ENCODE measurements at places on chromosomes 6 and 20.
A peak's percentile ranks its signal among the peaks of the same experiment; 100 is the strongest.

DNA sequence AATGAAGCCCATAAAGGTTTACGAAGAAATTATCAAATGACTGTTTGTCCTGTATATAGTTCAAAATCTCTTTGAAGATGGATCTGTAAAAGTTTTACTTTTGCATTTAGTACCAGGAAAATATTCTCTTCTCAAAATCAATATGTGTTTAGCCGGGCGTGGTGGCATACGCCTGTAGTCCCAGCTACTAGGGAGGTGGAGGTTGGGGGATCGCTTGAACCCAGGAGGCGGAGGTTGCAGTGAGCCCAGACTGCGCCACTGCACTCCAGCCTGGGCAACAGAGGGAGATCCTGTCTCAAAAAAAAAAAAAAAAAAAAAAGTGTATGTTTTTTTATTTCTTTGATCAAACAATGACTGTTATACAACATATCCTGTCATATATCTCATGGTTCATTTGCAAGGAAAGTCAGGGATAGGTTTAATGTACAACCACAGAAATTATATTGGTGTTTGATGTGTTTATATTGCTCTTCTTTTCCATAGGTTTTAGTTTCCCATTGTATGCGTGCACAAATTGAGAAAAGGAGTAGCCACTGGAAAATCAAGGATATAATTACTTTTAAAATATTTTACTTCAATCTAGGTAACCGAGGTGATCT, 40.1 kb downstream of the SOX4 start:
- DNase-seq, result no peak

DNA sequence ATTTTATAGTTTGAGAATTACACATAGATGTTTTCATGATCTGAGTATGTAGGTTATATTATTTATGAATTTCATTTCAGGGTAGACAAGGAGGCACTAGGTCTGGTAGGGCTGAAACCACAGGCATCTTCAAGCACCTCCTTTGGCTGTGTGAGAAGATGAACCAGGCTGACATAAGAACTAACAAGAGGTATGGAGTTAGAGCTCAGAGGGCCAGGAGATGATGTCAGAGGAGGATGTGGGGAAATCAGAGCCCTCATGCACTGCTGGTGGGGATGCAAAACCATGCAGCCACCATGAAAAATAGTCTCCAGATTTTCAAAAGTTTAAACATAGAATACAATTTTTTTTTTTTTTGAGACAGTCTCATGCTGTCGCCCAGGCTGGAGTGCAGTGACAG, 13.6 kb upstream of the RIPOR3 start:
- DNase-seq, result no peak

GRCh38 chr6:7108964-7109836, 1.4 kb downstream of the RREB1 start:
- DNase-seq, result peak; percentile 6

- DNase-seq, result no peak
Measured at GRCh38 chr6:11397622-11398450, 139.7 kb upstream of the TMEM170B start.

DNA sequence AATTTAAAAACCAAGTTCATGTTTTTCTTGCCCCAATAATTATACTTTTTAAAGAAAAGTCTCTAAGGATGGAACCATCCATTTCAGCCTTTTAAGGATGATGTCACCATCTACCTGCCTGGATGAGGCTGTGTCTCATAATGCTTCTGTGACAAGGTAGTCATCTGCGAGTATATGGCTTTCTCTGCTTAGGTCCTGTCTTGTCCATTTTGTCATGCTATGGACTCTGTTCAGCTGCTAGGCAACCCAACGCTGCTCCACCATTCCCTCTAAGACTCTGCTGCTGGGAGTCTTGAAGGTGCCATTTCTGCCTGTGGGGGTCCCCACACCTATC, 459.8 kb upstream of the RUNX2 start:
- DNase-seq, result no peak

GRCh38 chr20:24469894-24470745, 691 bp downstream of the SYNDIG1 start:
- DNase-seq, result no peak

DNA sequence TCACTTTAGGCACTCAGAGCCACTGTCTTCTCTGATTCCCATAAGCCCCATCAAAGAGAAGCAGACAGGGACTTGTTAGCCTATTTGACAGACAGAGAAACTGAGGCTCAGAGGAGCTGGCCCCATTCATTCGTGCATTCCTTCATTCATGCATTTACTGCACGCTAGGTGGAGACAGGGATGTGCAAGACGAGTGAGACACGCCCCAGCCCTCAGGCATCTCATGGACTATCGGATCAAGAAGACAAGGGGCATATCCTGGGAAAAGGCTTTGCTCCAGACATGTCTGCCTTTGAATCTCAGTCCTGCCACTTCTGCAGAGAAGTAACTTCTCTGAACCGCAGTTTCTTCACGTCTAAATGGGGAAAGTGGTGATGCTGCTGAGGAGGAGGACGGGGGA, 54.1 kb downstream of the BPIFB1 start:
- DNase-seq, result no peak

DNA sequence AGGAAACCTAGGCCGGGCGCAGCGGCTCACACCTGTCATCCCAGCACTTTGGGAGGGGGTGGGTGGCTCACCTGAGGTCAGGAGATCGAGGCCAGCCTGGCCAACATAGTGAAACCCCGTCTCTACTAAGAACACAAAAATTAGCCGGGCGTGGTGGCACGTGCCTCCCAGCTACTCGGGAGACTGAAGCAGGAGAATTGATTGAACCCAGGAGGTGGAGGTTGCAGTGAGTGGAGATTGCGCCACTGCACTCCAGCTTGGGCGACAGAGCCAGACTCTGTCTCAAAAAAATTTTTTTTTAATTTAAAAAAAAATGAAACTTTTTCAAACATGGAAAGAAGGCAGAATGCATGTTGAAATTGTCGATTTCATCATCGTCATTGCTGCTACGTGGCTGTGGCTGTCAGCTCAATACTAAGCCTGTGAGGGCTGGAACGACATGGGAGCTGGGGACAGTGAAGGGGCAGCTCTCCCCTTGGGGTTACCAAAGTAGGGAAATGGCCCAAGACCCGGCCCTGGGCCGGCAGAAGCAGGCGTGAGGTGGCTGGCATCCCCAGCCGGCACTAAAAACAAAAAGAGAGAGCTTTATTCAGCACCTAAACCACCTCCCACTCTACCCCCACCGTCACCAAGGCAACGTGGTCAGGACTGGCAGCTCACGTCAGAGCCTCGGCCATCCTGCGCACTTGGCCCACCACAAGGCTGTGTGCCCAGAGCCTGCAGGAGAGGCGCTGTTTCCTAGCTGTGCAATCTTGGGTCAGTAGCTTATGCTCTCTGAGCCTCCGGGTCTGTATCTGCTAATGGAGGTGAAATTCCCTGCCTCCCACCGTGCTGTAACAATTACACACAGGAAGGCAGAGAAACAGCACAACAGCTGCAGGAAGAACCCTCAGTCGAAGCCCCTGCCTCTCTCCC, 30.8 kb downstream of the AGPAT4 start:
- DNase-seq, result no peak

GRCh38 chr20:5931411-5931810, 18.9 kb downstream of the TRMT6 start:
- DNase-seq, result no peak

- no peak for DNase-seq
Measured at GRCh38 chr6:44269178-44269920, 901 bp upstream of the TMEM151B start.

DNA sequence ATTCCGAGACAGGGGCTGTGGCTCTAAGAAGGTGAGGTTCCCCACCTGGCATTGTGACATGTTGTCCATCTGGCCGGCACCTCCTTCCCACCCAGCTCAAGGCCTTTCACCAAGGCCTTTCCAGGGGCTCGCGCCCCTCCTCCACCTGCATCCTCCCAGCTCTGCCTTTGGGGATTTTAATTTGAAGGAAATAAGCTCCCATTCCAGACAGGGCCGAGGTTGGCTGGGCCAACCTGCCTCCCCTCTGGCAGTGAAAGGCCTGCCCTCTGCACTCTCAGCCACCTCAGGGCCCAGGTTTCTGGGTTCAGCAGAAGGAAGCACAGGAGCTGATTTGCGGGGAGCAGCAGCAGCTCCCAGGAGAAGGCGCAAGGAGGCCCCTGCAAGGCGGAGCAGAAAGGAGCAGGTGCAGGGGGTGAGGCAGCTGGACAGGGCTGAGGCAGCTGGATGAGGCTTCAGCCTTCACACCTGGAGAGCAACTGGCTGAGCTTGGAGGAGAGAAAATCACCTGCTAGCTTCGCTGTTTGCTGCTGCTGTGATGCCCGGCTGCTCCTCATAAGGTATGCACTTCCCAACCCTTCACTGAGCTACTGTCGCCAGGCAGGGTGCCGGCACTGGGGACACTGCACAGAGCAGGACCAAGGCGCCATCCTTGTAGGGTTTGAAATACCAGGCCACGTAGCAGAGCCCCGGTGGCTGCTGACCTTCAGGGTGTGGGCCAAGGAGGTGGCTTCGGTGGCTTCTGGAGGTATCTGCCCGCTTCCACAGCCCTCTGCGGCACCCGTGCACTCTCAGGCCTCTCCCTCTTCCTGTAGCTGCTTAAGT, 147.0 kb downstream of the SYNDIG1 start:
- DNase-seq, result no peak

- DNase-seq, result no peak
Measured at GRCh38 chr6:131758920-131759319, 48.1 kb upstream of the CTAGE9 start.

DNA sequence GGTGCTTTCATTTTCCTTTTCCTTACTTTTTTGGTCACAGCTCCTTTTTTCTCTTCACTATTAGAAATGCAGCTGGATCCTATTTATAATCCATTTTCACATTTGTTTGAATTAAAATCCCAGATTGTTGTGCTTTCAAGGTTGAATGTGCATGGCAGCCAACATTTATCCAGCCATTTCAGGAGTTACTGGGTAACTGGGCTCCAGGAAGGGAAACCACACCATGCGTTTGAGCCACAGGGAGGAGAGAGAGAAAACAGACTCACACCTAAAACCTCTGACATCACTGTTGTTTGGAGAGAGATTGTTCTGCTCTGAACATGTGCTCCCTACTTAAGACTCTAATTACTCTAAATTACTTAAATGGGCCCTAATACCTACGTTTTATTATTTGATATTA, 173.4 kb downstream of the BMP2 start:
- no peak for DNase-seq

DNA sequence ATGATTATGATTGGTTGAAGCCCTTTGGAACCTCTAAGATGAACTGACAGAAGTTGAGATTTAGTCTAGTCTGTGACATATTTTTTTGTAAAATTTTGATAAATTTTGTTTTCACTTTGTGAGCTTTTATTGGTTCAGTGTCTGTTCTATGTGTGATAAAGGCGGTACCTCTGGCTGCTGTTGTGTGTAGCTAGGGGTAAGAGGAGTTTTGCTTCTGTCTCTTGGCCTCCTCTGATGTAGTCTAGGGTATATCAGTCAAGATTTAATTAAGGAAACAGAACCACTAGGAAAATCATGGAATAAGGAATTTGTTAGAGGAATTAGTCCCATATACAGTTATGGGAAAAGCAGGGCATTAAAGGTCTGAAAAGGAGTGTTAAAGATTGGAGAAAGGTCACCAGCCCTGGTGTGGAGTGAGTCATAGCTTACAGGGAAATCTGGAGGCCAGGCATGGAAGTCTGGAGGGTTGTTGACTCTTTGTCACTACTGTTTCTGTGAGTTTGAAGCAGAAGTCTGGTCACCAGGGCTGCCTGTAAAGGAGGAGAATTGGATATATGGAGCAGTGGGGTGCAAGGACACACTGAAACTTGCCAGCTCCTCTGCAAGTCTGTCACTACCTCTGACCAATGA, 28.5 kb downstream of the CDC5L start:
- DNase-seq, result no peak

DNA sequence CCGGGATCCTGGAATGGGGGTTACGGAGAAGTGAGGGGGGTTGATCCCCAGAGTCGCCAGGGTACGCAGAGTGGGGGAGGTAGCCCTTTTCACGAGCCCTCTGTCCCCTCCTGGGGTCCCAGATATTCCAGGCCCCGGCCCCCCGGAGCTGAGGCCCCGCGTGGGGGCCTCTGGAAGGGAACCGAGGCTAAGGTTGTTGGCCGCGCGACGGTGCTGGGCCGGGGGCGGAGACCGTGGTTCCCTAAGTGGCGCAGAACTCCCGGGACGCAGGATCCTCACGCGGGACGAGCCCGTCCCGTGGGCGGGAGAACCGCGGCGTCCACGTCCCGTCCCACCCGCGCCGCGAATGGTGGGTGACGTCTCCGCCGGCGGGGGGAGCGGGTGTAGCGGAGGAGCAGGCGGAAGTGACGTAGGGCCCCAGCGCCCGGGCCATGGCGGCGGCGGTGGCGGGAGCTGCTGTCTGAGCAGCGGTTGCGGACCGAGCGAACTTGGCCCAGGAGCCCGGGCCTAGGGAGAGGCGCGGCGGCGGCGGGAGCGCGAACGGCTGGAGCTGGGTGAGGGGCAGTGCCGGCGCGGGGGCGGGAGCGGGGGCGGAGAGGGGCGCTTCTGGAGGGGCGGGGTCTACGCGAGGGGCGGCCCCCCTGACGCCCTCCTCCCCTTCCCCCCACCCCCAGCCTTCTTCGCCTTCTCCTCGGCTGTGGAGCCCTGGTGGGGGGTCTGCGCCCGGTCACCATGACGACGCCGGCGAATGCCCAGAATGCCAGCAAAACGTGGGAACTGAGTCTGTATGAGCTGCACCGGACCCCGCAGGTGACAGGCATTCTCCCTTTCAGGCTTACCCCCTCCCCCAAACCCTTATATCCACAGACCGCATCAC, at the start of gene RING1:
Gene RING1, plus strand, starts transcription at position 410 of the 877 bp plus-strand sequence. Its CDS starts 323 bp downstream, at position 733.
- peak; percentile 79 for DNase-seq

- DNase-seq, result no peak
Measured at GRCh38 chr20:13857304-13857703, 72.5 kb downstream of the NDUFAF5 start.

DNA sequence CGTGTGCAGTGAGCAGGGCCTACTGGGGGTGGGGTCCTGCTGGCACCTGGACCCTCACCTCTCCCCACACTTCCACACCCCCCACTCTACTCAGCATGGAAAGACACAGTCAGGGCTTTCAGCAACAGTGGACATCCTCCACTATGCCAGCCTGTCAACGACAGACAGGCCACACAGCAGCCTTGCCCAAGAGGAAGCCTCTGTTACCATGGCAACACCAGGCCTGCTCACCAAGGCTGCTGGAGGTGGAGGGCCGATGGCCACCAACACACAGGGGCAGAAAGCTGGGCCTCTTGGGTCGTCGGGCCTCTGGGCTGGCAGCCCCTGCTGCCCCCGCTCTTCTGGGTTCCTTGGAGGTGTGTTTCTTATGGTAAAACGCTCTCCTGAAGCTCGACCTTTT, 13.6 kb downstream of the BNIP5 start:
- no peak for DNase-seq

- no peak for DNase-seq
Measured at GRCh38 chr6:50091641-50092040, 41.9 kb upstream of the DEFB112 start.

DNA sequence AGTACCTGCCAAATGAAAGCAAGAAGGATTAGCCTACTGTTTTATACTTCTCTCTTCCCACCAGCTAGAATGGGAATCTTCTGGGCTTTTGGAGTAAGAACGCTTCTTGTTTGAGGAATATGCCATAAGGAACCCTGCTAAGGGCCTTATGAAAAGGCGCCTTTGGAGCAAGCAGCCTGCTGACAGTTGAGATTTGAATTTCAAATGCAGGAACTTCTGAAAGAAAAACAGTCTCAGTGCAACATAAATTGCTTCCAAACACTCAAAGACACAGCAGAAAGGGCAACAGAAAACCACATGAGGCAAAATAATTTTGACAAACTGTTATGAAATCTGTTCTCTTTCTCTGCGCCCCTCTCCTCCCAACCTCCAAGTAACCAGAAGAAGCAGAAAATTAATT, 149.4 kb upstream of the B3GAT2 start:
- no peak for DNase-seq

- no peak for DNase-seq
Measured at GRCh38 chr6:170233286-170234205, 57.3 kb downstream of the DLL1 start.
